Esophagus muscularis mucosa (tissue), 4 donors: ENCODE measurements at places on chromosomes 2 and 18.

DNA sequence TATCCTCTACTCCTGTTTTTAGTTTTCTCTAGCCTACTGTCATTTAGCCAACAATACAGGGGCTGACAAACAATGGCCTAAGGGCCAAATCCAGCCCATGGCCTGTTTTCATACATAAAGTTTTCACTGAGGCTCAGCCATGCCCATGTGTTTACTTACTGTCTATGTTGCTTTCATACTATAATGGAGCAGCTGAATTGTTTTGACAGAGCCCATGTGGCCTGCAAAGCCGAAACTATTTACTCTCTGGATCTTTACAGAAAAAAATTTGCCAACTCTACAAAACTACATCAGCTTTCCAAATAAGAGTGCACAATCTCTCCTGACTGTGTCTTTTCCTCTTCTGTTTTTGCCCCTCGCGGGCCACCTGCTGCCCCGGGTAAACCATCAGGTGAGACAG lies 24.0 kb downstream of the LGALSL start:
- no peak for DNase-seq

- no peak for DNase-seq
Measured at GRCh38 chr2:196169516-196169915, 1.9 kb downstream of the STK17B start.

GRCh38 chr2:37167636-37168180 lies 10.9 kb upstream of the EIF2AK2 start:
- no peak for DNase-seq

GRCh38 chr2:183009249-183009899 lies 28.9 kb downstream of the NCKAP1 start:
- no peak for DNase-seq

DNA sequence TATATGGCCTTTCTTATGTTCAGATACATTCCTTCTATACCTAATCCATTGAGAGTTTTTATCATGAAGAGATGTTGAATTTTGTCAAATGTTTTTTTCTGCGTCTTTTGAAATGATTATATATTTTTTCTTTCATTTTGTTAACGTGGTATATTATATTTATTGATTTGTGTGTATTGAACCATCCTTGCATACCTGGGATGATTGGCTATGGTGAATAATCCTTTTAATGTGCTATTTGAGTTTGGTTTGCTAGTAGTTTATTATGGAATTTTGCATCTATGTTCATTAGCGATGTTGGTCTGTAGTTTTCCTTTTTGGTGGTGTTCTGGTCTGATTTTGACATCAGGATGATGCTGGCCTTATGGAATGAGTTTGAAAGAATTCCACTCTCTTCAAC lies 11.8 kb downstream of the IL36G start:
- no peak for DNase-seq

DNA sequence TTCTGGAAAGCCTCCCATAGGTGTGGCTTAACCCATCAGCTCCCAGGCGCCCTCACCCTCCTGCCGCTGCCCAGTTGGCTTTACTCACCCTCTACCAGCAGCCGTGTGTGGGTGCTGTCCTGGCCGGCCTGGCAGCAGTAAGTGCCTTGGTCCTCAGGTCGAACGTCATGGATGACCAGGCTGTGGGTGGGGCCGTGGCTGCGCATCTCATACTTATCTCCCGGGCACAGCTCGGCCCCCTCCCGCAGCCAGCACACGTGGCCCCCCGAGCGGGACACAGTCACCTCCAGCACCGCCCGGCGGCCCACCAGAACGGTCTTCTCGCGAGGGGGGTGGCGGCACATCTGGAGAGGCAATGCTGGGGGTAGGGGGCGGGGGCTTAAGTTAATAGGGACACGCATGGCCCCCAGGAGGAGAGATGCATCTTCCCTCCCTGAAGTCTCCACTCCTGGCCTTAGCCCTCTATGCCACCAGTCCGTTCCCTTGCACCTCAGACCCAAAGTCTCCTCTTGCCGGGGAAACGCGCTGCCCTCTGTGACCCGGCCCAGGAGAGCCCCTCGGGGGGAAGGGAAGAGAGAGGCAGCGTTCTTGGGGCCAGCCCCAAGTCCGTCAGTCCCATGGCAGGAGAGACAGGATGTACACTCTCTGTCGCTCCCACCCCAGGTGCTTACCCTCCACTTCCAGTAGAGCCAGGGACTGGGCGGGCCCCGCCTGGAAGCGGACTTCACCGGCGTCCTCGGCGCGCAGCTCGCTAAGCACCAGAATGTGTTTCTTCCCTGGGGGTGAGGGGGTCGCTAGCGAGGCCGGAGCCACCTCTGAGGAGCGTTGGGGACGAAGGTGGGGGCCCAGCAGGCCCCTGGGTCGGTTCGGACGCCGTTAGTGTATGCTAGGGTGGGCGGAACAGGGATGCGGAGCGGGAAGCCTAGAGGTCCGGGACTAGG lies 7.9 kb downstream of the TMEM198 start:
- DNase-seq: no peak
